ENCODE measurements at places on chromosomes 2 and 18. TPM values are rescaled to one million over a fixed set of nuclear protein-coding genes. Genes with fewer than 3 reads are reported as not detected.

Gene MIB1
- total RNA-seq: 19.2 TPM

Gene SCG2
- total RNA-seq: not detected

Gene GKN2
- not detected for total RNA-seq

Gene DYNAP
- not detected for total RNA-seq

Gene SLC9A4
- total RNA-seq: not detected

Gene CFC1
- not detected for total RNA-seq

Gene CNGA3
- total RNA-seq: not detected

Gene ATP8B1
- total RNA-seq: 6.3 TPM

Gene IMP4
- total RNA-seq: 127 TPM

Gene BMP10
- not detected for total RNA-seq
